KBM-7 (cell line): ENCODE measurements at places on chromosomes 6 and 20.

GRCh38 chr20:46752728-46753127 is 43.3 kb downstream of the SLC2A10 start:
- DNase-seq, result peak; percentile 64

DNA sequence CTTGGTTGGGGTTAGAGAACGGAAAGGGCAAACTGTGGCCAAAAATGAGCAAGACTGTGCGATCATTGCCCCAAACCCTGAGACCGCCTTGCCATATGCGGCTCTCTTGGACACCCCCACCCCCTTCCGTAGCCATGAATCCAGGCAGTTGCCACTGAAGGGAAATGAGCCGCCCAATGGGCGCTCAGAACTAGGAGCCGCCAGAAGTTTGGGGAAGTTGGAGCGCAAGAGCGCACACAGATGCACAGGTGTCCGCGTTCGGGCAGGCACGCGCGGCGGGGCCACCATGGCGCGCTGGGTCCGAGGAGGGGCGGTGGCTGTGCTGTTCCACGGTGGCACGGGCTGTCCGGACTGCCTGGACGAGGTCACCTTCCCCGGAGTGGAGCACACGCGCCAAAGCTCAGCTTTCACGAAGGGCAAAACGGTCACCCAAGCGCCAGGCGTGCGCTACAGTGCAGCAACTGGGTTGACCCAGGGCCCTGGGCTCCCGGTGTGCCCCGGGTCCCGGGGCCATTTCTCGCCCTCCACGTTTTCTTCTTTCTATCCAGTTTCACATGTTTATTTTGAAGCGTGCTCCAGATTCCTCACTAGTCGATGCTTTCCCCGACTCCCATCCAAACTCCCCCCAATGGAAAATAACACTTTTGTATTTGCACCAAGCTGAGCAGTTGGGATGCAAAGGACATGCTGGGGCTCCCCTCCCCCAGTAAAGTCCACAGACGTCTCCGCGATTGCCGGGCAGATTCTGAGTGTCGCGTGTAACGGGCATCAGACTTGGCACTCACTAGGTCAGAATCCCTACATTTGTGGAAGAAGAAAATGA is 906 bp upstream of the PDE10A start:
- peak; percentile 3 for DNase-seq

GRCh38 chr20:33401184-33401920 is at the start of gene CDK5RAP1:
Gene CDK5RAP1, minus strand, starts transcription at chr20:33401519. Its CDS starts 4,455 bp downstream, at chr20:33397064.
- peak; percentile 91 for DNase-seq

- DNase-seq, result no peak
Measured at GRCh38 chr20:49729780-49730179, 16.1 kb upstream of the B4GALT5 start.

GRCh38 chr6:30548375-30548774 is 7.9 kb downstream of the GNL1 start:
- no peak for DNase-seq

DNA sequence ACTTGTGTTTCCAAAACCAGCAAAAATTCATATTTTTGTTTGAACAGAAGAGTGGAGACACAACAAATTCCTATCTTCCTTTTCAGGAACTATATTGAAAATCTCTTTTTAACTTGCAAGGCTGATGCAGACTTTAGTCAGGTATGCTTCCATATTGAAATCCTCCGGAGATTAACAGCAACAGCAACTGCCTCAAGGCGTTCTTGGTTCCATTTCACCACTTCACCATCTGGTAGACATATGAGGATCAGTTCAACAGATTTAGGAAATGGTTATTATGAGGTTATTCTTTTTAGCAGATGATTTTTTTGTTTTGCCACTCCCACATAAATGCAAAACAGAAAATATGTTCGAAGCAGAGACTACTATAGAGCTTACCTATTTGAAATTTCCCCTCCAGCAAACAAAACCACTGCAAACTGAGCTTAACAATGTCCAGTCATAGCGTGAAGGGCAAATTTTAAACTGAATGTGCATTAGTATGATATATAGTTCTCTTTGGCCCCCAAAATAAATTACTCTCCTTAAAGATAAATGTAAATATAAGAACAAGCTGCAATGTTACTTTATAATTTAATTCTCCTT is 520.5 kb upstream of the ADGRB3 start:
- DNase-seq, result no peak

GRCh38 chr6:32559747-32560146 is 29.7 kb upstream of the HLA-DRB5 start:
- no peak for DNase-seq

DNA sequence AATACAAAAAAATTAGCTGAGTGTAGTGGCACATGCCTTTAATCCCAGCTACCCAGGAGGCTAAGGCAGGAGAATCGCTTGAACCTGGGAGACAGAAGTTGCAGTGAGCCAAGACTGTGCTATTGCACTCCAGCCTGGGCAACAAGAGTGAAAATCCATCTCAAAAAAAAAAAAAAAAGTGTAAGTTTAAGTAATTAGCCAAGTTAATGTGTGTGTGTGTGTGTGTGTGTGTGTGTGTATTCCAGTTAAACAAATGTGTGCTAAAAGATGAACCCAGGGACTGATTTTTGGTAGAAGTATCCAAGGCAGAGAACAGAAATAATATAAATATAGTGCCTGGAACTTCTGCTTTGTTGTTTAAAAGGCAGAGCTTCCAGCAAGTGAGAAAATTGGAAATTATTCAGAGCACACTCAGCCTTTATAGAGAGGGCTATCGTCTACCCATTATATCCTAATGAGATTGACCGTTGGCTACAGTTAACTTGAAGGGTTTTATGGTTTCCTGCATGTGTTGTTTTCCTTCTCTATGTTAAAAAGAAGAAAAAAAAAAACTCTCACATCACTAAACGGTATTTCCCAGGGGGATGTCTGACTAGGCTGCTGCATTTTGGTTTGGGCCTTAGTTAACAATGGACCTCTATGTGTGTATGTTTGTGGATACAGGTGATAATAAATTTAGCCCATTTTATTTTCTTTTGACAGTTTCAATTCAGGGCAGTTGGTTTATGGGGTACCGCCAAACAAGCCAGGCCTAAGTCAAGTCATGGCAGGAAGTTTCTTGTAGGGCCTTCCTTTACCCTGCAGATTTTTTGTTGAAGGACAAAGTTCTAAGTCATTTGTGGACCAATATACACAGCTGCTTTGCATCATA is 9.8 kb downstream of the SOX4 start:
- DNase-seq, result peak; percentile 63

DNA sequence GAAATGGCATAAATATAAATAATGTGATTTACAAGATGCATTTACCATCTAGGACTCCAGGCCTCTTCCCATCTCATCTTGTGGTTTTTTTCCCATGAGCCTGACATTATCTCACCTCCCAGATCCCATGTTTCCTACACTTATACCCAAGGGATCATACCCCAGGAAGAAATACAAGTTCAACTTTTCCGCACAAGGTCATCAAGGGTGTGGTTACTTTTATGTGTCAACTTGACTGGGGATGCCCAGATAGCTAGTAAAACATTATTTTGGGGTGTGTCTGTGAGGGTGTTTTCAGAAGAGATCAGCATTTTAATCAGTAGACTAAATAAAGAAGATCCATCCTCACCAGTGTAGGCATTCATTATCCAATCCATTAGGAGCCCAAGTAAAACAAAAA is 176.3 kb upstream of the TNFAIP3 start:
- DNase-seq, result no peak

GRCh38 chr6:41576667-41577066 is 30.5 kb downstream of the FOXP4 start:
- DNase-seq, result no peak

GRCh38 chr6:151805286-151805840 is 2.1 kb upstream of the ESR1 start:
- DNase-seq, result no peak

DNA sequence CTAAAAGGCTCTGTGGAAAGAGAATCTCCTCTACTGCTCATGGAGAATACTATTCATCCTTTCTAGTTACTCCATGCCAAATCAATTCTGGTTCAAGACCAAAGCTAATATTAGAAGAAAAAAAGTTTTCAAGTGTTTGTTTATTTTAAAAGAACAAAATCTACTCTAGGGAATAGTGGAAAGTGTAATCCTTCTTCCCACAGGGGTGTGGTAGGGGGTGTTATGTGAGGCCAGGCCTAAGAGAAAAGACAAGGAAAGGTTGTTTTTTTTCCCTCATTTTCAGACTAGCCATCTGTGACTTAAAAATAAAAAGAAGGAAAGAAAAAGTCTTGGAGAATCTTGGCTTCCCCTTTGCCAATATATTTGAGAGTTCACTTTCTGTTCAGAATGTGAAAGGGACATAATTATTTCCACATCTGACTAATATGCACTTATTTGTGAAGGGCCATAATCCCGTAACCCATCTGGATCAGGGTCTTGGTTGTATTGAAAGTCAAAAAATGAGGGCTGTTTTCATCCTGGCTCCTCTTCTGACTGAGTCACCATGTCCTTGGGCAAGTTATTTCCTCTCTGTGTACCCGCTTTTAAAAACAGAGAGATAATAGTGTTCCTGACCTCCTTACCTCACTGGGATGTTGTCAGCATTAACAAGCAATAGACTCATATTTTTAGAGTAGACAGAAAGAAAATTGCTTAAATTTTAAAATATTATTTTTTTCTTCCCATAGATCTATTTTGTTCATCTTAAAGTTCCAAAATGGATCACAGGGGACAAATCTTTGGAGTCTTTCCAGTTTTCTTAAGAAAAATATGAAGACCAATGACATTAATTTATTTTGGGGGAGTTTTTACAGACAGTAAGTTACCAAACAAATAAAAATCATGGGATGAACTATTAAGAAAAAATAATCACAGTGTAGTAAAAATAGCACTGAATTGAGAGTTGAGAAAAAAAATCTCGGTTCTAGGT is 233.7 kb downstream of the IBTK start:
- DNase-seq, result no peak

GRCh38 chr6:55266896-55267295 is 60.4 kb upstream of the GFRAL start:
- DNase-seq, result no peak

GRCh38 chr6:44054721-44055559 is 72.3 kb downstream of the MRPL14 start:
- no peak for DNase-seq

DNA sequence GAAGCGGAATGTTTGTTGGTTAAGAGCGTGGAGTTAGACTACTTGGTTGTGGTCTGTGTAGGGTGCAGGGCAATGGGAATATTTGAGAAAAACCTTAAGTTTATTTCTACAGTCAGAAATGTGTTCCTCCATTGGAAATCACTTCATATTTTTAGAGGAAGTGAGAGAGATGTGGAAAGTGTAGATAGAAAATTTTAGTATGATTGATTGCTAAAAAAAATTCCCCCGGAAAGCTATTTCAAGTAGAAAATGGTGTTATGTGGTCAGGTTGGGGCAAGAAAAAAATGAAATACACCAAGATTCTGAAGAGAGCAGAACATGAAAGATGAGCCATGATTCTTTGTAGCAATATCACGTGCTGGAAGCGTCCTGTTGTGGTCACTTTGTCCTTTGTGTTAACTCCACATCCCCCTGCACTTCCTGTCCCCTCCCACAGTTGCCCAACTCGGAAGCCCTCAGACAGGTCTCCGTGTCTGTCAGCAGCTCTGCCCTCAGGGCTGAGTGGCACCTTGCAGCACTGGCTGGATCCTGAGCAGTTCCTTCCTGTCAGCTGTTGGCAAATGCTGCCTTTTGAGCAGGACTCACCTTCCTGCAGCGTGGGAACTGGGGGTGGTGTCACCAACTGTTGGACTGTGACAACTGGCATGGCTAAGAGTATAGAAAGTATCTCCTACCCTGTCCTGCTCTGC is 137.5 kb upstream of the SLC24A3 start:
- DNase-seq, result peak; percentile 61

- peak; percentile 31 for DNase-seq
Measured at GRCh38 chr20:10696650-10697049, 22.9 kb upstream of the JAG1 start.

DNA sequence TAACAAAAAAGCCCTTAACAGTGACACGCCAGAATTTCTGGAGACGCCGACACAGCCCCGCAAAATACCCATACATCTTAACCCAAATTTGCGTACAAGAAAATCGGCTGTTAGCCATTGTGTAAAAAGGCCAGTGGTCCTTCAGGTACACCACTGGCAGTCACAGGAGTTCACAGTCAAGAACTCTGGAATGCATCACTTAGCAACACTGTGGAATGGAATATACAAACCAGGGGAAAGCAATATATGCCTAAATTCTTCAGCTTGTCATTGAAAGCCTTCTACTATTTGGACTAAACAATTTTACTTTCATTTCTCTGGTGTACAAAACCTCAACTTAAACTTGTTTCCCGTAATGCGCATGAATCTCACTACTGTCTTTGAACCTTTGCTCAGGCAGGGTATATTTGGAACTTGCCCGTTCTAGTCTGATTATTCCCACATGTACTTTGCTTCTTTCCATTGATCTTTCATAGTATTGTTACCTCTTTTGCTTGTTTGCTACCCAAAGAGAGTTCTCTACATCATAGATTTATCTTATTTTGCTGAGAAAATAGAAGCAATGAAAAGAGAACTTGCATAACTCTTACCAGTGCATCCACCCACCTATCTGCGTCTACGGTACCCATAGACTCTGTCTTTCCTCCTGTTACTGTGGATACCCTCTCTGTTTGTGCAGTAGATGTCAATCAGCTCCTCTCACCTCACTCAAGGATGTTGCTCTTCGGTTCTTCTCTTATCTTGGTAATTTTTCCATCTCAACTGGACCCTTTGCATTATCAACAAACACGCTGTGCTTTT is at the start of gene ARMH2:
Gene ARMH2, minus strand, starts transcription at position 178 of the 801 bp plus-strand sequence. Its CDS starts 60 bp downstream, at position 118.
- no peak for DNase-seq

GRCh38 chr20:41560970-41561369 is 57.2 kb downstream of the CHD6 start:
- no peak for DNase-seq

DNA sequence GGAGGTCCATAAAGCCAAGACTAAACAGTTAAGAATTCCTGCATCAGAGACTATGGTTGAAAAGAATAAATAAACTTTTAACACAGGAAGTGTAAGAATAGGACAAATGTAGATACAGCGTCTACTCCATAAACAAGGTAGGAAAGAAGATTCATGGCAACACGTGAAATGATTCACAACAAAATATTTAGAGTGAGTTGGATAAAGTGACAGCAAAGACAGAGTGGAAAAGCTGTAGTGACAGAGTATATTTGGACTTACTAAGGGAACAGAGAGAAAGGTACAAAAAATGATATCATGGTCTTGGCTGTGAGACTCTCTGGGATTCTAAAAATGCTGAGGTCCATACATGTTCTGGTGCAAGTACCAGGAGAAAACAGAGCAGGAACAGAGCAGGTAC is 21.9 kb upstream of the KIAA0408 start:
- DNase-seq, result no peak

GRCh38 chr6:74964871-74965441 is 240.9 kb downstream of the COL12A1 start:
- no peak for DNase-seq
